Dorsolateral prefrontal cortex (tissue), 122 donors: ENCODE measurements at places on chromosomes 16 and 17.

- DNase-seq, result no peak
Measured at GRCh38 chr16:56506941-56507340, 12.9 kb downstream of the BBS2 start.

GRCh38 chr16:81937305-81938038 is 73.8 kb downstream of the SDR42E1 start:
- DNase-seq, result no peak

DNA sequence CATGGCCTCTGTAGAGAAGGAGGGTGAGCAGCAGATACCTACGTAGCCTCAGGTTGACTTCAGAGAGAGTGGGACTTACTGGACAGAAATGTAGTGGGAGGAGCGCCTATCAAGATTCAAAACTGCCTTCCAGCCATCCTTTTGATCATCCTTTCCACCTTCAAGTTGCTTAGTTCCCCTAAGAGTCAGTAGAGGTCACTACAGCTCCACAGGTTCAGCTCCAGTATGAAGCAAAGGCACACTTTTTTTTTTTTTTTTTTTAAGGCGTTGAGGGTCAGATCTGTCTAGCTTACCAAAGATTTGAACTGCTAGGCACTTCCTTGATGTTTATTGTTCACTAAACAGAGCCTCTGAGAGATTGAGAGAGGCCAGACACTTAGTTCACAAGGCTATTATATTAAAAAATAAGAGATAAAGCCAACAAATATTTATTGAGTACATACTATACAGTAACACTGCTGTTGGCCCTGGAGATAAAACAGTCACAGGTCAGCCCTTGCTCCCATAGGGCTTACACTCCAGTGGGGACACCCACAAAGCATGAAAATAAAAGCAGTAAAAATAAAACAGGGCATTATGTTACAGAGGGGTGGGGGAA is 3.1 kb downstream of the RNF227 start:
- DNase-seq, result no peak

GRCh38 chr17:67620636-67621035 is 97.1 kb upstream of the NOL11 start:
- no peak for DNase-seq

DNA sequence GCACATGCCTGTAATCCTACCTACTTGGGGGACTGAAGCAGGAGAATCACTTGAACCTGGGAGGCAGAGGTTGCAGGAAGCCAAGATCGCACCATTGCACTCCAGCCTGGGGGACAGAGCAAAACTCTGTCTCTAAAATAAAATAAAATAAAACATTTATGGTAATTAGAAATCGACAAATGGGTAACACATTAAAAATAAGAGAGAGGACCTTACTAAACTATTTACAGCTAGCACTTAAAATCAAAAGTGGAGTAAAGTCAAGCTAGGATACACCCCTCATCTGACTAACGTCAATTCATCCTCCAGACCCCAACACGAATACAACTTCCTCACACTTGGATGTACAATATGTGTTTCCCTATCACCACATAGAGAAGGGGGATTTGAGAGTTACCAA is 27.8 kb upstream of the RHOT1 start:
- no peak for DNase-seq

- DNase-seq, result no peak
Measured at GRCh38 chr17:78128551-78129350, at the start of gene TMC6. TMC6 (minus strand) TSS chr17:78128755; CDS start chr17:78126832, 1,923 bp downstream.

- no peak for DNase-seq
Measured at GRCh38 chr16:58002416-58002800, 1.2 kb downstream of the USB1 start.

- peak; percentile 64 for DNase-seq
Measured at GRCh38 chr17:38867179-38867967, 2.5 kb upstream of the LASP1 start.

- no peak for DNase-seq
Measured at GRCh38 chr17:82235775-82236141, 6.9 kb downstream of the SLC16A3 start.

DNA sequence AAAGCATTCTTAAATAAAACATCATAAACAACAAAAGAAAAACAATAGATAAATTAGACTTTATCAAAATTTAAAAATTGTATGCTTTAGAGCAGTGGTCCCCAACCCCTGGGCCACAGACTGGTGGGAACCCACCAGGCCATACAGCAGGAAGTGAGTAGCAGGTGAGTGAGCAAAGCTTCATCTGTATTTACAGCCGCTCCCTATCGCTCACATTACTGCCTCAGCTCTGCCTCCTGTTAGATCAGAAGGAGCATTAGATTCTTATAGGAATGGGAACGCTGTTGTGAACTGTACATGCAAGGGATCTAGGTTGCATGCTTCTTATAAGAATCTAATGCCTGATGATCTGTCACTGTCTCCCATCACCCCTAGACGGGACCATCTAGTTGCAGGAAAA is 51.5 kb downstream of the GNAO1 start:
- DNase-seq, result no peak

DNA sequence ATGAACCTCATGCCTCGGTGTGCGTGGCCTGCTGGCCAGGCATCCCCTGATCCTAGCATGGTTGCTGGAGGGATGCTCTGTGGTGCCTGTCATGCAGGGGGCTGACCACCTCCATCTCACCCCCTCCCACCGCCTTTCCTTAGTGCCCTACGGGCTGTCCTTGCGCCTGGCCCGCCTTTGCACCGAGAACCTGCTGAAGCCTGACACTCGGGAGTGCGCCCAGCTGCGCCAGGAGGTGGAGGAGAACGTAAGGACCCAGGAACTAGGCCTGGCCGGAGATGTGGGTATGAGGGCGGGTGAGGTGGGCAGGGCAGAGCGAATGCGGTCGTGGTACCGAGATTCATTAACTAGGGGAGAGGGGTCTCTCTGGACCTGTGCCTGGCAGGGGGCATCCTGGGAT is 19.0 kb downstream of the ITGB4 start:
- no peak for DNase-seq

DNA sequence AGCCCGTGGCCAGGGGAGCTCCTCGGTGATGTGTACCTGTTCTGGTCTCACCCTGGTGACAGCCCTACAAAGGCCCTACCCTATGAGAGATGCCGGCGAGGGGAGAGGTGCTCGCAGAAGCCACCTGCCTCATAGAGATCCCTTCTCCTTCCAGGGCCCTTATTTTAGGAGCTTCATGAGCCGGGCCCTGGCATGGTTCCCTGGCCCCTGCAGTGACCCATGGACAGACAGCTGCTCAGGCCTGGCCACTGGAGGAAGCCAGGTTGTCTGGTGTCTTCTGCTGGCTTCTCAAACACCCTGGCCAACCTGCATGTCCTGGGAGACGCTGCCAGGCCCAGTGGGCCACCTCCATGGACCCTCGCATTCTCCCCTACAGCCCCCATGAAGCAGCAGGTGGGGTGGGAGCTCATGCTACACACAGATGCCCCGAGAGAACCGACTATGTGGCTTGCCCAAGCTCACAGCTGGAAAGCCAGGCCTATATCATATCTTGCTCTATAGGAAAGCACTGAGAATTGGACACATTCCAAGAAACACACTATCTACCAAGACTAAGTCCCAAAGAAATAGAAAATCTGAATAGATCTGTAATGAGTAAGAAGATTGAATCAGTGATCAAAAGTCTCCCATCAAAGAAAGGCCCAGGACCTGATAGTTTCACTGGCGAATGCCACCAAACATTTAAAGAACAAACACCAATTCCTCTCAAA is 7.2 kb upstream of the AATK start:
- no peak for DNase-seq

DNA sequence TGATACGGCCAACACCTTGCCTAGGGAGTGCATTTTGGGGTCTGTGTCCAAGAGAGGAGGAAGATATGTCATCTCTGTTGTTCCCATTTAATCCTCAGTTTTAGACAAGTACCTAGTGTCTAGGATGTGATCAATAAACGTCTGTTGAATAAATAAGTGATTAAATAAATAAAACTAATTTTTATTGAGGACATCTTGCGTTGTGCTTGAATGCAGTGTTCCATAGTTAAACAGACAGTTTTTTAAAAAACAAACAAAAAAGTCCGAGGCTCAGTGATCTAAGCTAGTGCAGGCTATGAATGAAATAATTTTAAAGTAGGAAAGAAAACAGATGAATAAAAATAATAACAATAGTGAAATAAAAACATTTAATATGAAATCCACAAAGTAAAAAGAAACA is 283.0 kb upstream of the MAF start:
- no peak for DNase-seq

- no peak for DNase-seq
Measured at GRCh38 chr17:79065105-79065670, 9.4 kb upstream of the ENGASE start.

DNA sequence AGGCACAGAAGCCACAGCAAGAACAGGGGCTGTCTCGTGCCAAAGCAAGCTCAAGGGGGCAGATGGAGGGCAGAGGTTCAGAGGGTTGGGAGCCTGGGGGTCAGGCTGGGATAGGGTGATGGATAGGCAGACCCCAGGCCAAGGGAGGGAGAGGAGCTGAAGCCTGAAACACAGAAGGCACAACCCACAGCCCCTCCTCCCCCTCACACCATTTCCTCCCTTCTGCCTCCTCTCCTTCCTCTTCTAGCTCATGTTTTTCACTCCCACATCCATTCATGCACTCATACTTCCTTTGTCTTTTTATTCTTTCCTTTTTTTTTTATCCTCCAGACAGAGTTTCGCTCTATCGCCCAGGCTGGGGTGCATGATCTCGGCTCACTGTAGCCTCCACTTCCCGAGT is 61.1 kb downstream of the SOCS1 start:
- DNase-seq, result no peak

DNA sequence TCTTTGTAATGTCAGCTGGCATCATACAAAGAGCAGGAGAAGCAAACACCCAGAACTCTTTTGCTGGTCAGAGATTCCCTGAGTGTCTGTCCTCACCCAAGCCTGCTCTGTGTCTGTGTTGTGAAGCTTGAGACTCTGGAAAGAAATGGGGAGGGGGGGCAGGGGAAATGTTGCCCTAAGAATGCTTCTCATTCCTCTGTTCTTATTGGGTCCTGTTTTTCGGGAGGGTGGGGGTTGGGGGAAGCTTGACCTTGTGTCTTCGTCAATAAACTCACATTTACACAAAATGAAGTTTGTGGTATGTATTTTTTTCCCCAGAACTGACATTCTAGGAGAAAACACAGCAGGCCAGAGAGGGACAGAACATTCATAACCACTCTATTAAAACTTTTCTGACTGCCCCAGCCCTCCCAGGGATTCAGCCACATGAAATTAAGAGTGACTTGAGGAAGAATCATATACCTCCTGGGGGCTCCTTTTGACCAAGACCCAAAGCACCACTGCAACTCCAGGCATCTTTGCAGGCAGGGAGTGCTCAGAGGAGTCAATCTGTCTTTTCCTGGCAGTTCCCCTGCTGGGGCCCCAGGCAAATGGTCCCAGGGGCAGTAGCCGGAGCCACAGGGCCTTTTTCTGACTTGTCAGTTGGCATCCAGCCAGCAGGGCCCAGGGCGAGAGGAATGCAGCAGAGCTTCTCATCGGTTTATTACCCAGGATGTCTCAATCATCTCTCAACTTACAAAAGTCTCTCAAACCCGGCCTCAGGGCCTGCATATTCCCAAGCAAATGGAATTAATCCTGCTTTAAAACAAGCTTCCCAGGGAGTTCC is 5.1 kb upstream of the RASL10B start:
- no peak for DNase-seq

DNA sequence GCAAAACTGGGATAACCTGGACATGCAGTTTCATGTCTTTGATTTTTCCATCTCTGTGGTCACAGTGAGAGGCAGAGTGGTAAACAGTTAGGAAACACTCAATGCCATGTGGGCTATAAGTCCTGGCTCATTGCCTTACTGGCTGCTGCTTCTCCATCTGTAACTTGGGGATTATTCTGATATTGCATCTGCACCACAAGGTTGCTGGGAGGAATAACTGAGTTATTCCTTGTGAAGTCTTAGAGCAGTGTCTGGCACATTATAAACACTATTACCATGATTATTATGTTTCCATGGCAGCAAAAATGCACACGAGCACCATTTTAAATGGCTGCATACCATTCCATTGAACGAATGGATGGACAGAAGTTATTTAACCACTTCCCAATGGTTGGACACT is 111.7 kb upstream of the CDH5 start:
- no peak for DNase-seq

DNA sequence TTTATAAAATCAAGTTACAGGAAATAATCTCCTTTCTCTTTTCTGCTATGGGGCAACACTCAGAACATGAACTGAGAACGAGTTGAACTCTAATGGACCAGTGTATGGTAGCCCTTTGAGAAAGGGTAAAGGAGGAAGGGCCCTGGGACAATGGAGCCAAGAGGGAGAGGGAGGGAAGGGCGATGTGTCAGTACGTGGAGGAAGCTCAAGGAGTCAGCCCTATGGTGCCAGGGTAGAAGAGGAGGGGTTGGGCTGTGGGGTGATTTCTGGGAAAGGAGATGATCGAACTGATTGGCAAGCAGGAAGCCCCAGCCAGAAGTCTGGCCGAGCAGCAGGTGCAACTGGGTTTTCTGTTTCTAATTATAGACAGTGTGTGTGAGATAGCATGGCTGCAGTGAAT is 4.3 kb upstream of the WIPI1 start:
- no peak for DNase-seq

DNA sequence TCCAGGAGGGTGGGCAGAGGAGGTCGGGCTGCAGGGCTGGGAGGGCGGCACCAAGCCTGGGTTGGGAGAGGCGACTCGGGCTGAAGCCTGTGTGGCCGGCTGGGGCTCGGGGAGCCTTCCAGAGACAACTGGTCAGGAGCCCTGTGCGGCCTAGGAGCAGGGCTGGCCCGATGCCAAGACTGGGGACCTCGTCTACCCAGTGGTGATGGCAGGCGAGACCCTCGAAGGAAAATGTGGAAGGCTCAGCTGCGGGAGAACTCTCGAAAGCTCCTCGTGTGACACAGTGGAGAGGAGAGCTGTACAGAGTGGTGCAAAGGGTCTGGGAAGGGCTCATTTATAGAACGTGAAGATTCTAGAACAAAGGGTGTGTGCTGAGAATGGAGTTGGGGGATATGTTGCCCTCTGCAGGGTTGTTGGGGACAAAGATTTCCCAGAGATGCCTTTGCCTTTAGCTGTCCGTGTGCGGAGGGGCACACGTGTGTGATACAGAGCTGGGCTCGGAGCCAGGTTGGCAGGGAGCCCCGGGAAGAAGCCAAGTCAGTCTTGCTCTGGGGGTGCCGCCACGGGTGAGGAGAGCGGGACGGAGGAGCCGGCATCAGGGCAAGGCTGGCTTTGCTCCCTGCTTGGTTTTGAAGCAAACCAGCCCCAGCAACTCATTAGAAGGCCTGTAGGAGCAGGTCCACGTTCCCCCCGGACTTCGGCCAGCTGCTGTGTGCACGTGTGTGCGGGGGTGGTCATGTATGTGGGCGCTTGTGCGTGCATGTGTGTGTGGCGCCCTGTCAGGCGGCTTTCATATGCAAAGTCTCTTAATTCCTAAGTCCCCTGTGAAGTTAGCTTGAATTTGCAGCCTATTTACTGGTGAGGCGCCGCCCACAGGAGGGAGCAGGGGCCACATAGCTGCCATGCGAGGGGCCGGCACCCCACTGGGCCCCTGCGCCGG is 132.4 kb upstream of the CHMP6 start:
- peak; percentile 70 for DNase-seq

GRCh38 chr16:68519225-68519745 is 19.8 kb upstream of the ZFP90 start:
- no peak for DNase-seq

- DNase-seq, result no peak
Measured at GRCh38 chr16:83005653-83006160, 378.9 kb downstream of the CDH13 start.

GRCh38 chr16:64440005-64440404 is 681.9 kb downstream of the CDH11 start:
- no peak for DNase-seq
